Lung (tissue), 17 donors: ENCODE measurements at places on chromosomes 7 and 10. TPM values are rescaled to one million over a fixed set of nuclear protein-coding genes. Genes with fewer than 3 reads are reported as not detected.

PPP1R9A gene
- total RNA-seq = 25.1 TPM

VTI1A gene
- total RNA-seq = 48.2 TPM

- peak; percentile 93 for DNase-seq
These were observed 37.6 kb upstream of the SVOPL start for GRCh38 chr7:138738551-138739335.

LRGUK gene
- total RNA-seq = 10.4 TPM

DNA sequence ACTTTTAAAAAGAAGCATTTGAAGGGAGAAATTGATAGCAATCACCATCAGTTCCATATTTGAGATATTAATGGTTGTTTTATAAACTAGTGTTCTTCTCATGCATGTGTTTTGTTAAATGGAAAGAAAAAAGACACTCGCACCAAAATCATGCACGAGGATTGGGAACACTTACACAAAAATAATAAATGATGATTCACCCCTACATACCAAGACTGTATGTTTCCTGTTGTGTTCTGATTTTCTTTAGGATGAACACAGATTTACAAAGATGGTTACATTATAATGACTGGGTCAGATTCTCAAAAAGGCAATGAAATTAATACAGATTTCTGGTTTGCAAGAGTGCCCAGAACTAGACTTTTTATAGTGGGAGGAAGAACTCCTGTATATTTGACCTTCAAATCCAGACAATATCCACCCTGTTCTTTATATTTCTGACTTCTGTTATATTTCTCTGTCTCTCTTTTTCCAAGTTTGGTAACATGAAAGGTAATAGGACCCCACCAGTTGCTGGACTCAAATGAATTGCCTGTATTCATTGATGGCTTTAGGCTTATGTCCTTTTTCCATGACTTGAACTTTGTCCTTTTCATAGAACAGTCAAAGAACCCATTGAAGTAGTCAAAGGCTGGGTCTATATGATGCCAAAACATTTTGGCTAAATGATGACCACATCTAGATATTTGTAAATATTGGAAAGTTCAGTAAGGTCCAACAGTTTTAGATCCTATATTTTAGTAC, 54.4 kb downstream of the SEMA3A start:
- DNase-seq = no peak

DNA sequence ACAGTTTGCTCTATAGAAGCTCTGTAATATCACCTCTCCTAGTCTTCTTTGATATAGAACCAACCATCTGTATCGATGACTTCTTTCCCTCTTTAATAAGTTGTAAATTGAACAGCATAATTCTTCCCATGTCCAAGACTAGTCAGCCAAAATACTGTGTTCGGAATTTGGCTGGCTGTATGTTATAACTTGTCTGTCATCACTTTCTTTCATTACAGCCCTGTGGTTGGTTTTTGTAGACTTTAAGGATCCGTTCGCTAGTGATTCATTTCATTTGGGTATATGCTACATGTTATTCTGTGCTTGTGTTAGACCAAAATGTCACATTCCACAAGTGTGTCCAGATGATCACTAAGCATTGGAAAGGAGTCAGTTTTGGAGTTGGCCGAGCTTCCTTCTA, 155.4 kb upstream of the ITGB1 start:
- peak; percentile 90 for DNase-seq

TRPV5 gene
- total RNA-seq = not detected

- no peak for DNase-seq
These were observed 129.9 kb downstream of the NOC3L start for GRCh38 chr10:94232711-94233383.

DNA sequence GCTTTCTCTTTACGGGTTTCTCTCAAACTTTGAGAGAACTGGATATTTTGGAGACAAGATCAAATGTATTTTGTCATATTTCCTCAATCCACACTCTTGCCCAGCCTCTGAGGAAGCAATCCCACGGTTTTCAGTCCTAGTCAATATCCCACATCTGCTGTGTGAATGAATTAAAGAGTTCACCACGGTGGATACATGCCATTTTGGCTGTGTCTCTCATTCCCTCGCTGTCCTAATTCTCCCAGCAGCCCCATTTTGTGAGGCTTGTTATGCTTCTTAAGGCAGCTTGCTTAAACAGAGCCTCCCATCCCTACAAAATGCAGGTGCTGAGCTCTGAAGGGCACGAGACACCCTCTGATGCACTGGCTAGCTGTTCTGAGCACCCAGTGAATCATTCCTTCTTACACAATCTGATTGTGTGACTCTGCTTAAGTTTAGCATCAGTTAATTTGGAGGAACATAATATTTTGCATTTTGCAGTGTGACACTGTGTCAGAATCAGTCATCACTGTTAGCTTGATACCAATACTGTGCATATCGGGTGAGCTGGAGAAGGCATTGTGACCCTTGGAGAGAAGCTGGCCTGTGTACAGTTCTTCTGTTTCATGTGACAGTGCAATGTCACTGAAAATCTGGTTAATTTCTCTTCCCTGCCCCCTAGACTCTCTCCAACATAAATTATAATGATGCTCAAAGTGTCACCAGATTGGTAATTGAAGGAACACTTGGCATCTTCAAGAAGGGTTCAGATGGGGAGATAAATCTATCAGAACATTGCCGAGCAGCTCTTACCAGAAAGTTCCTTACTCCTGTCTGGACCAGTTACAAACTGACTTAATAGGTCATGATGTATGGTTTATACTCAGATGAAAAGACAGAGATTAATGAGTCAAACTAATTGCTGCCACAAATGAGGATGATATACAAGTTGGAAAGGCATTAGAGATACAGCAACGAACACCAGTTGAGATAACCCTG, 103.7 kb upstream of the AOAH start:
- DNase-seq = no peak
